ENCODE measurements at places on chromosomes 7 and 10.

GRCh38 chr7:44390701-44391100 is 65.3 kb upstream of the CAMK2B start:
- no peak for DNase-seq

DNA sequence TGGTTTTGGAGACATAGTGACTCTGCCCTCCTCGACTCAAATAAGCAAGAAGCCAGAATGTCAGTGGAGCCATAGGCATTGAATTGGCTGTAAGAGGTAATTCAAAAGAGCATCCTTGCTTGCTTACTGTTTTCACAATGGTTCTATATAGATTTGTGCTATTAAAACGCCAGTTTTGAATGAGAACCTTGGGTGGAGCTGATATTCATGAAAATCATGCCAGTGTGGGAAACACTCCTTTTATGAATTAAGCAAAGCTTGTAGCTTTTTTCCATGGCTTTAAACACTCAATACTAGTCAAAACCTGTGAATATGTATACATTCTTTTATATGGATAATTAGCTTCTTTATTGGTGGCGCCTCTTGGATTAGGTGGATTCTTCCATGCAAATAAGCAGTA is 252.5 kb downstream of the SLC25A13 start:
- DNase-seq = no peak

- no peak for DNase-seq
Observed at GRCh38 chr7:112395893-112396292, 54.4 kb upstream of the IFRD1 start.

GRCh38 chr7:154767142-154767541 is 235.8 kb downstream of the PAXIP1 start:
- DNase-seq = no peak

- DNase-seq = no peak
Observed at GRCh38 chr7:110386913-110387312, 704.0 kb upstream of the LRRN3 start.

- DNase-seq = no peak
Observed at GRCh38 chr7:63073736-63074135, 924.9 kb upstream of the ZNF722 start.

DNA sequence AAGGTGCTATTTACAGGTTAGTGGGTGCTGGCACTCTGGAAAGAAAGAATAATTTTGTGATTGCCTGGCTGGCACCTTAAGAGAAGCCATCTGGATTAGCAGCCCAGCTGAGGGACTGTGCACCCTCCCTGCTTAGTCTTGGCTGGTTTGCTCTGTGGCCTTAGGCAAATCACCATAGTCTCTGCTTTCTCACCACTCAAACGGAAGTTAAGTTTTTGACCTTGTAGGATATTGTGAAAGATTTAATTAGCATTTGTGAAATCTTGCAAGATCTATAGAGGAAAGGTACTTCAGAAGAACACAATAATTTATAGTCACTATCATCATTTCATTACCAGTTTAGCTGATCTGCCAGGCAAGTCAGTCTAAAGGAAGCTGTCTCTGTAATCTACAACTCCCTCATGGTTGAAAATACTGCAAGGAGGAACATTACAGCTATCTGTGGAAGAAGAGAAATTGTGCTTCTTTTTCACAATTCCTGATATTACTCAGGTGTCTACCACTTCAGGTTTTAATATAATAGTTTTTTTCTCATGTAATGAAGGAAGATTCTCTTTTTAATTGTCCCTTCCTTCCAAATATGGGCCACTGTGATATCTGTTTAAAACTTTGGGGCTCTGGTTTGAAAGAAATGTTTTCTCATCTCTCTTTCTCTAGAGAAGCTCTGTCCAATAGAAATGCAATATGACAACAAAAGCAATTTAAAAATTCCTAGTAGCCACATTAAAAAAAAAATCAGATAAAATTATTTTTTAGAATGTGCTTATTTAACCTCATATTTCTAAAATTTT is 219.6 kb downstream of the PTEN start:
- DNase-seq = no peak

- no peak for DNase-seq
Observed at GRCh38 chr10:125264091-125264490, 103.7 kb upstream of the CTBP2 start.

All from stimulated activated CD4-positive, alpha-beta T cell treated with anti-CD3 and anti-CD28 coated beads, Interleukin-15, amount 100 ng/mL, for 24 hours (primary cell).